ENCODE measurements at places on chromosomes 11 and 22.

DNA sequence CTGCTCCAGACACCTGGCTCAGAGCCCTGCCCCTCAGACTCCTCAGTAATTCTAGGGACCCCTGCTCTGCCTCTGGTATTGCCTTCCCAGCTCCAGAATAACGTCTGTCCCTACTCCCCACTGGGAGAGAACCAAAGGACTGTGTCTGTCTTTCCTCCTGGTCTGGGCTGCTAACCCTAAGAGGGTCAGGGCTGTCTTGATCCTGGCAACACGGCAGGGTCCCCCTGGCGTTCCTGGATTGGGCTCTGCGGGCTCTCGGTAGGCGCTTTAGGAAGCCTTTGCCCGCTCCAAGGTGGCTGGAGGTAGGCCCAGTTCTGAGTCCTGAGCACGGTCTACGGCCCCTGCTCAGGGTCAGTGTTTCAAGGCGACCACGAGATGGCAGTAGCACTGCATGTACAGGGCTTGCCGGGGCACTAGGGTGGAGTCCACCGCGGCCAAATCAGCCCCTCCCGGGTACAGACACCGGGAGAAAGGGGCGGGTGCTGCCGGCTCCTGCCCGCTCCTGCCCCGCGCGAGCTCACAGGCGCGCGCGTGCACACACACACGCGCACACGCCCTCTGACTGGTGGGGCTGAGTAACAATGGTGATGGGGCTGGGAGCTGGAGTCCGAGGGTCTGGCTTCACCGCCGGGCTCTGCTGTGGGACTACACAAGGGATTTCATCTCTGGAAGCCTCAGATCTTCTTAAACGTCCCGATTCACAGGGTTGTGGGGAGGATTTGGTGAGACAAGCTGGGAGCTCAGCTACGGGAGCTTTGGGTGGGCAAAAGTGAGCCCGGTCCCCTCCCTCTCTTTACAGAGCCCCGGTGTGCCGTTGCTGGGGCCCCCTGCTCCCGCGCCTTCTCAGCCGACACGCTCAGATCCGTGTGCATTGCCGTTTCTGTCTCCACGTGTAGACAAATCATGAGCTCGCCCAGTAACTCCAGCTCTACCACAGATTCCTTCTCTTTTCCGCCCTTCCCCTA lies 30.1 kb upstream of the HMOX1 start:
- peak; percentile 78 for DNase-seq

DNA sequence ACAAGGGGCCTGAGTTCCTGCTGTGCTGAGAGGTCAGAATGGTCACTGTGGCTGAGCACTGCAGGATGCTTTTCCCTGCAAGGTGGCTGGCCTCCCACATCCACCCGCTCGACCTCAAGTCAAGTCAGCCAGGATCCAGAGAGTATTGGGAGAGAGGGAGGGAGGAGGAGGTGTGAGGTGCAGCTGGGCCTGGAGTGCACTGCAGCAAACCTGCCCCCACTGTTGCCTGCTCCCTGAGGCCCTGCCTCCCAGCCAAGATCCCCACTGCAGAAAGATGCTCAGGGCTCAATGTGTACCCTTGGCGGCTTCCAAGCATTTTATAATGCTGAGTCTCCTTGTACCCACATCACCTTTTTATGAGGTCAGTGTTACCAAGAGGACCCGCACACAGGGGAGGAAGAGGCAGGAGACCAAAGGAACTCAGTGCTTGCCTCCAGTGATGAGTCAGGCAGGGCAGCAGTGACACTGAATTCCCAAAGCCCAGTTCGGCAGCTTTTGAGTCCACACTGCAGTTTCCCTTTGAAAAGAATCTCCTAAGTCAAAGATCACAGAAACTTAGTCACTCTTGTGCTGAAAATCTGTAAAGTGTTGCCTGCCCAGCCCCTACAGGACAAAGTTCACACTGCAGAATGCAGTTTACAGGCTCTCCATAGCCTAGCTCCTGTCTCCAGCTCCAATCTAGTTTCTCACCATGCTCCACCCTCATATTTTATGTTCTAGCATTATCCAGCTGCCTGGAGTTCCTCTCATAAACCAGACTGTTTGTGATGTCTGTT lies 3.1 kb downstream of the ENDOD1 start:
- DNase-seq = no peak

DNA sequence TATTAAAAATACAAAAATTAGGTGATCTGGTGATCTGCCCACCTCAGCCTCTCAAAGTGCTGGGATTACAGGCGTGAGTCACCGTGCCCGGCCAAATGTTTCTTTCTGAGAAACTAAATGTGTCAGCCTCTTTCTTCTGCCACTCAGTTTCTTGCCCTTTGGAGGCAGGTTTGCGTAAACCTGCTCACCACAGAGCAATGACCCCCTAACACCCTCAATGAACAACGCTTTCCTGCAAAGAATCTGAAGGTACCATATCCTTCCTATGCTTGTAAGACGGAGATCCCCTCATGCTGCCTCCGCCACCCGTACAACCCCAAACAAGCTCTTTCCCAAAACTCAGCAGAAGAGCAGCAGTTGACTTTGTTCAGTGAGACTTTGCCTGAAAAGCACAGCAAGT lies 38.7 kb upstream of the TTLL12 start:
- no peak for DNase-seq

DNA sequence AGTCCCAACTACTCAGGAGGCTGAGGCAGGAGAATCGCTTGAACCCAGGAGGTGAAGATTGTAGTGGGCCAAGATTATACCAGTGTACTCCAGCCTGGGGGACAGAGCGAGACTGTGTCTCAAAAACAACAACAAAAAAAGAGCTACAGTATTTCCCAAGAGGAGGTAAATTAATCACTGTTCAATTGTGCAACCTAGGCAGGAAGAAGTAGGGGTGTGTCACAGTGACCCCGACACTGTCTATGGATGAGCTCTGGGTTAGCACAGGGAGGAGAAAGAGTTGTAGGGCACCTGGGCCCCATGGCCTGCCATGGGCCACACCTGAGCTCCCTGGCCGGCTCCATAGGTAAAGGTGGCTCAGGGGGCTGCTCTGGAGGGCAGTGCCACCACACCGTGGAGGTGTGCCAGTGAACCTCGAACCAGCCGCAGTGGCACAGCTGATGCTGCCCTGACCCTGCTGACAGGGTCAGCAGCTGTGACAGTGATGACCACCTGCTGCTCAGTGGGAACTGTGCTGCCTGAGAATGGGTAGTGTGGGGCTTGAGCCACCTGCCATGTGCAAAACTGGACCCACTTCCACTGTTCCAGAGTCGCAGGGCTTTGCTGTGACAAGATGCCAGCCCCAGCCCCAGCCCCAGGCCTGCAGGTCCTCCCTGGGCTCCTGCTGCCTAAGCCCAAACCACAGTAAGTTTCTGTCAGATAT lies 84.0 kb upstream of the PITPNB start:
- no peak for DNase-seq

DNA sequence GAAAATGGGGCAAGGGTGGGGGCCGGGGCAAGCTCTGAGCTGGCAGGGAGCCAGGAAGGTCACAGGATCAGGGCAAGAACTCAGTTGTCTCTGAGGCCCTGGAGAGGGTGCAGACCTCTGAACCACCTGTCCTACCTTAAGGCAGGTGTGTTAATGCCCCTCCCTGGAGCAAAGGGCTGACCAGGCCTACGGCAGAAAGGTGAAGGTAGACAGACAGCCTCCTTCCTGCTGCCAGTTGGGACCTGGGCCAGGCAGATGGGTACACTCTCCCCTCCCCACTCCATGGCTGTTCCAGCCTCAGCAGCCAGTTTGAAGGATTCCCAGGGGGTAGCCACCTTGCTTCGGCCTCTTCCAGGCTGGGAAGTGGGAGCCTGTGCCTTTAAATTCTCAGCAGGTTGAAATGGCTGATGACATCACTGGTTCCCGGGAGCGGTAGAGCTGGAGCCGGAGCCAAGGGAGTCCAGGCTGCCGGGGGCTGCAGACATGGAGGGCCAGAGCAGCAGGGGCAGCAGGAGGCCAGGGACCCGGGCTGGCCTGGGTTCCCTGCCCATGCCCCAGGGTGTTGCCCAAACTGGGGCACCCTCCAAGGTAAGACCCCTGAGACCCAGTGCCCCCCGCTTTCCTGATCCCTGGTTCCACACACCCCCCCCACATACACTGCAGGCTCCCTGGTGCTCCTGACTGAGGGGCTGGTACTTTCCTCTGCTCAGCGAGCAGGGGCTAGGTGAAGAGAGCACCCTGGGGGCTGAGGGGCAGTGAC lies at the start of gene INPP5J:
TSS of gene INPP5J (plus strand) at position 435 of the 760 bp plus-strand sequence. CDS start at position 484, 49 bp downstream.
- DNase-seq = no peak

DNA sequence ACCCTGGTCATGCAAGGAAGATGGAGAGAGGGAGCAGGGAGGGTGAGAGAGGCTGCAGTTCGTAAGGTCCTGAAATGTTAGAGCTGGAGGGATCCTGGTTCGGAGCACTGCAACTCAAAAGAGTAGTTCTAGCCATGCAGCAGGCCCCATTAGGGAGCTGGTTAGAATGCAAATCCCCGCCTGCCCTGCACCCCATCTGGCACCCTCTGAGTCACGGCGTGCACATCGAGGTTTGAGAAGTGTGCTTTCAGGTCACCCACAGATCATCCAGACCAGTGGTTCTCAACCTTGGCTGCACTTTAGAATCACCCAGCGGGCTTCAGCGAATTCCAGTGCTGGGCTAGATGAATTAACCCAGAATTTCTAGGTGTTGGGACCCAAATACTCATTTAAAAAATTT lies 48.2 kb downstream of the ST3GAL4 start:
- DNase-seq = no peak

DNA sequence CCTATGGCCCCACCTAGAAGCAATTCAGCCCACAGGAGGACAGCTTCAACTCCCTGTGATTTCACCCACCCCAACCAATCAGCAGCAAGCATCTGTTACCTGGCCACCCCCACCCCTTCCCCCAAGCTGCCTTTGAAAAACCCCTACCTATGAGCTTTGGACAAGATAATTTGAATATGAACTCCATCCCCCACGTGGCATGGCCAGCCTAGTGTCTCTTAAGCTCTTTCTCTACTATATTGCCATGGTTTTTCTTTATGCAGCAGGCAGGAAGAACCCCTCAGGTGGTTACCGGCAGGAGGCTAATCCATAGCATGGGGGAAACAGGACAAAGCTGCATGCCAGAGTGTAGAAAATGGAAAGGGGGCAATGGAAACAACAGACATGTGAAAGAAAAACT lies 29.0 kb downstream of the CTSC start:
- no peak for DNase-seq

GRCh38 chr11:119368121-119369034 lies 13.1 kb downstream of the USP2 start:
- no peak for DNase-seq

GRCh38 chr22:43470941-43471585 lies 59.2 kb downstream of the MPPED1 start:
- no peak for DNase-seq

DNA sequence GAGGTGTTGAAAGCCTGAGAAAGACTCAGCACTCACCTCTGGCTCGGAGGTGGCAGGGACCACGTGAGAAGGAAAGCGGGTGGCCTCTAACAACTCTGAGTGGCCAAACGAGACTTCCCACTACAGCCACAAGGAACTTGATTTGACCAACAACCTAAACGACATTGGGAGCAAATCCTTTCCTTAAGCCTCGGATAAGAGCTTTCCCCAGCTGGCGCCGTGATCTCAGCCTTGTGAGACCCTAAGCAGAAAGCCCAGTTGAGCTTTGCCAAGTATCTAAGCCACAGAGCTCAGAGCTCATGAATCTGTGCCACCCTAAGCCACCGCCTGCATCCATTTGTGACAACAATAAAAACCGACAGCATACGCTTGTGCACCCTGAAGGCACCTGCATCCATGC lies 636.0 kb downstream of the TBC1D22A start:
- no peak for DNase-seq

DNA sequence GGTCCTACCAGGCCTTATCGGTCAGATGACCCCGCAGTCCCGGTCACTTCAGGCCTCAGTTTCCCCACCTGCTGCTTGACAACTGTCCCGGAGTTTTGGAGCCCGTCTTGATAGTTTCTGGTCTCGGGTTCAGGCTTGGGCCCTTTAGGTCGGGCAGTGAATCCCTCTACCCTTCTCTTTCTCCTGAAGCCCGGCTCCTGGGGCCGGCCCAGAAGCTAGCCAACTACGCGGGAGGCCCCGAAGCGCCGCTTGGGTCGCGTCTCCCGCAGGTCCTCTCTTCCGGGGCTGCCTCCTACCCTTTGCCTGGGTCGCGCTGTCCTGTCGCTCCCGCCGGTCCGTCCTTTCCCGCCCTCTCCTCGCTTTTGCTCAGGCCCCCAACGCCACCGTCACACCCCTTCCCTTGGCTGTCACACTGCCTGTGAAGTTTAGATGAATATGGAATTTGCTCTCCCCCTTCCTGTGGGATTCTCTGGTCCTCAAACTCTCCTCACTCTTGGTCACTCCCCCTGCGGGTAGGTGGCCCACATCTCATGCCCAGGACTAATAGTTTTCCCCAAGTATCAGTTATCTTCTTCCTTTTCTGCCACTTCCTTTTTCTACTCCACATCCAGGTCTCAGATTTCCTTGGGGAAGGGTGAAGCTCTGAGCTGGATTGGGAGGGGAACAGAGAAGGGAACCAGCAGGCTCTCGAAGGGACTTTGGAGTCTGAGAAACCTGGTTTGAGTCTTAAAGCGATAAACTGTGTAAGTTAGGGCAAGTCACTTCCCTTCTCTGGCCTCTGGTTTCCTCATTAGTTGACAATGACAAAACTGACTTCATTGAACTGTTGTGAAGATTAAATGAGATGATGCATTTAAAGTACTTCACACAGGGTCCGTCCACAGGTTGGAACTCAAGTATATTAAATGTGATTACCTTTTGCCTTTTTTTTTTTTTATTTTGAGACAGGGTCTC lies 790 bp downstream of the RAB1B start:
- no peak for DNase-seq

DNA sequence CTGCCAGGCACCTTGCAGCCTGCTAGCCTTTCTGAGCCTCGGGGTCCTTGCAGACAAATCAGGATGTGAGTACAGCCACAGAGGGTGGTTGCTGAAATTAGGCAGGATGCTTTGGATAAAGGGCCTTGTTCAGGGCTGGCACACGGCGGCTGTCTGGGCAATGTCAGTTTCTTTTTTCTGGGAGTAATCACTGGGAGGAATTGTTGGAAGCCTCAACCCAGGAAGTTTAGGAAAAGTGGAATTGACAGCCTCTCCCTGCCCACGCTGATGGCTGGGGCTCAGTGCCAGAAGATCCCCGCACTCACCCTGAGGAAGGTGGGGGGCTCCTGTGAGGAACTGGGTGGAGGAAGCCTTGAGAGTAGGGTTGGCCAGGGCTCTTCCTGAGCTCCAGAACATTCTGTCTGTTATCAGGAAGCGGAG lies 37.4 kb downstream of the CD82 start:
- no peak for DNase-seq

DNA sequence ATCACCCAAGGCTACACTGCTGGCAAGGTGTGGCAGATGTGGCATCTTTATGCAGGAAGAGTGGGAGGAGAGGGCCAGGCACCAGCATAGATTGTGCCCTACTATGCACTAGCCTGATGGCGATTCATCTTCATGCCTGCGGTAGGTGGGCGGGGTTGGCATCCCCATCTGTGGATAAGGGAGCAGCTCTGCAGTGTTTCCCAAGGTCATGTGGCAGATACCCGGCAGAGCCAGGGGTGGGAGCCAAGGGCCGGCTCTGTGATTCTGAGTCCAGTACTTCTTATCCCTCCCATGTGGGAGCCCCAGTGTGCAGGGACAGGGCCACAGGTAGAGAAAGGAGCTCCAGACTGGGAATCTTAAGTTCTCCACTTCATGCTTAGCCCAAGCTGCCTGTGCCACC lies 20.0 kb downstream of the CD82 start:
- no peak for DNase-seq

Measured in fibroblast of skin of left biceps (primary cell).